ENCODE measurements at places on chromosomes 12 and 14. TPM values are rescaled to one million over a fixed set of nuclear protein-coding genes. Genes with fewer than 3 reads are reported as not detected.

GLT1D1 gene
- 5.3 TPM for total RNA-seq

BIN2 gene
- 45.4 TPM for total RNA-seq

SIX4 gene
- total RNA-seq, result 2.9 TPM

CPSF6 gene
- total RNA-seq, result 59.1 TPM

SYNE3 gene
- 22.4 TPM for total RNA-seq

GNB3 gene
- 1.0 TPM for total RNA-seq

RD3L gene
- not detected for total RNA-seq

TAS2R13 gene
- 0.92 TPM for total RNA-seq

KSR2 gene
- total RNA-seq, result 1.0 TPM

SERPINA12 gene
- not detected for total RNA-seq

KRT5 gene
- 0.65 TPM for total RNA-seq

TAS2R50 gene
- total RNA-seq, result 0.50 TPM

CLEC1A gene
- 9.7 TPM for total RNA-seq

CCDC196 gene
- total RNA-seq, result not detected

AMDHD1 gene
- 1.8 TPM for total RNA-seq

RIN3 gene
- 70.6 TPM for total RNA-seq

AGAP2 gene
- 5.7 TPM for total RNA-seq

CPNE8 gene
- 33.0 TPM for total RNA-seq

RIMBP2 gene
- 0.27 TPM for total RNA-seq

GLTP gene
- 45.3 TPM for total RNA-seq

SLC2A14 gene
- not detected for total RNA-seq

SPX gene
- 0.59 TPM for total RNA-seq

SIX6 gene
- not detected for total RNA-seq

ALDH1L2 gene
- 9.7 TPM for total RNA-seq

TAS2R8 gene
- not detected for total RNA-seq

RTL1 gene
- not detected for total RNA-seq

KRT3 gene
- not detected for total RNA-seq

MYH6 gene
- 0.62 TPM for total RNA-seq

CLEC4E gene
- 21.5 TPM for total RNA-seq

AHNAK2 gene
- 10.8 TPM for total RNA-seq

KRT8 gene
- 139 TPM for total RNA-seq

OR4E1 gene
- not detected for total RNA-seq

MCRS1 gene
- 50.0 TPM for total RNA-seq

ADSS1 gene
- total RNA-seq, result 5.1 TPM

CEP290 gene
- 11.6 TPM for total RNA-seq

TAS2R7 gene
- not detected for total RNA-seq

HOXC5 gene
- total RNA-seq, result not detected

FBXO21 gene
- 35.4 TPM for total RNA-seq

ENO2 gene
- total RNA-seq, result 41.9 TPM

KRT81 gene
- not detected for total RNA-seq

PLBD1 gene
- total RNA-seq, result 106 TPM

DHRS2 gene
- total RNA-seq, result 1.2 TPM

PIWIL1 gene
- not detected for total RNA-seq

SLC6A12 gene
- total RNA-seq, result 14.2 TPM

DAO gene
- total RNA-seq, result not detected

KRT78 gene
- not detected for total RNA-seq
